Mesothelial cell of epicardium (in vitro differentiated cells): ENCODE measurements at places on chromosomes 7 and 10.

DNA sequence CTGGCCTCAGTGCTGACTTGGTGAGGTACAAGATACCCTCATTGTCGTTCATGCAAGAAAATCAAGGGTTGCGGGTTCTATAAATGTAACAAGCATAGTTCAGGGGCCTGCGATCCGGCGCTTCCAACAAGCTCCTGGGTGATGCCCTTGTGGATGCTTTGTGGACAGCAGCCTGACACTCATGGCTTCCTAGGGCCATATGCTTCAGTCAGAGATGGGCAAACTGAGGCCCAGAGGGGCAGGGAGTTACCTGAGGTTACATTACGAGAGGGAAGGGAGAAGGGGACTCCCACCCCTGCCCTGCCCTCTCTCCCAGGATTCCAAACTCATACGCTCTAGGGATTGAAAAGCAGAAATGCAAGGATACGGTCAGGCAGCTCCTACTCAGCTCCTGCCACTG, 296.3 kb upstream of the ZMIZ1 start:
- H3K27ac ChIP-seq = no peak overlapping the region
- H3K36me3 ChIP-seq = no peaks in the 10 kb centered on the region
- DNase-seq = no peak
- no peaks in the 10 kb centered on the region for H3K27me3 ChIP-seq

- H3K36me3 ChIP-seq = no peaks in the 10 kb centered on the region
- H3K4me3 ChIP-seq = no peak overlapping the region
- DNase-seq = no peak
- peaks cover 28% of the 10 kb centered on the region for H3K27me3 ChIP-seq
These were observed 12.8 kb downstream of the MEIG1 start for GRCh38 chr10:14971867-14972448.

DNA sequence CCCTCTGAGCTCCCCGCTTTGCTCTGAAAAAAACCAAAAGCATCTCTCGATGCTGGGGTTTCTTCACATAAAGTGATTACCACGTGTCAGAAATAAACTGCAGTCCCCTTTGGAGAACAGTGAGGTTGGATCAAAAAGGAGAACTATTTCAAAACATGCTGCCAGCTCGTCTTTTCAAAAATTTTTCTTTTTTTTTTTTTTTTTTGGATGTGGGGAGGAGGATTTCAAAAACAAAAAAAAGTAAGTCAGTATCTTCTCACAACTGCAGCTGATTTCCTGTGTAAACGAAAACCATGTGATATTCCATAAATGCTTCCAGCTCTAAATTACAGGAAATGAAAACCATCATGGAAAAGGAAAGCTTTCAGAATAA, 155.0 kb upstream of the LYZL2 start:
- no peak for DNase-seq
- peak overlapping the region; percentile 84 for H3K27ac ChIP-seq
- H3K27me3 ChIP-seq = peaks cover 8% of the 10 kb centered on the region
- H3K4me1 ChIP-seq = peaks cover 22% of the 10 kb centered on the region

GRCh38 chr10:52226197-52226847, 87.8 kb upstream of the DKK1 start:
- H3K4me1 ChIP-seq = no peaks in the 10 kb centered on the region
- H3K4me3 ChIP-seq = no peak overlapping the region
- H3K27ac ChIP-seq = no peak overlapping the region
- no peak for DNase-seq
- no peaks in the 10 kb centered on the region for H3K36me3 ChIP-seq

DNA sequence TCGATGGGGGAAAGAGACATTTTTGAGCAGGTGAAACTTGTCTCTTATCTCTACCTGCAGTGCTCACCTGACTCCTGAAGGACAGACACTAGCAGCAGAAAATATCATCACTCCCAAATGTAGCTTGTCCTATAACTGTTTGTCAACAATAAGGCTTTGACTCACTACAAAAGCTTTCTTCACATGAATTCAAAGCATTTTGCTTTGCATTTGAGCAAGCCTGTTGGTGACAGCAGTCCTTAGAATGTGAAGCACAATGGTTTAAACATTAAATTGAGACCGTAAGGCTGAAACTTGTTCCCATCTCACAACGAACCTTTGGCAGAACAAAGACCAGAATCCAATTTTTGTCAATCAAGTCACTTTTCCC, 30.6 kb upstream of the ZNRF2 start:
- H3K36me3 ChIP-seq = no peaks in the 10 kb centered on the region
- peak overlapping the region; percentile 77 for H3K27ac ChIP-seq
- H3K4me1 ChIP-seq = peaks cover 11% of the 10 kb centered on the region

- no peak for DNase-seq
- H3K4me1 ChIP-seq = peaks cover 4% of the 10 kb centered on the region
- H3K36me3 ChIP-seq = no peaks in the 10 kb centered on the region
- no peak overlapping the region for H3K27ac ChIP-seq
These were observed 1.8 kb downstream of the GOLGA7B start for GRCh38 chr10:97851341-97852001.

- H3K4me3 ChIP-seq = no peak overlapping the region
- H3K36me3 ChIP-seq = no peaks in the 10 kb centered on the region
- no peaks in the 10 kb centered on the region for H3K27me3 ChIP-seq
- no peak overlapping the region for H3K27ac ChIP-seq
- peaks cover 28% of the 10 kb centered on the region for H3K4me1 ChIP-seq
These were observed 107.8 kb downstream of the CDH23 start for GRCh38 chr10:71504570-71504969.

DNA sequence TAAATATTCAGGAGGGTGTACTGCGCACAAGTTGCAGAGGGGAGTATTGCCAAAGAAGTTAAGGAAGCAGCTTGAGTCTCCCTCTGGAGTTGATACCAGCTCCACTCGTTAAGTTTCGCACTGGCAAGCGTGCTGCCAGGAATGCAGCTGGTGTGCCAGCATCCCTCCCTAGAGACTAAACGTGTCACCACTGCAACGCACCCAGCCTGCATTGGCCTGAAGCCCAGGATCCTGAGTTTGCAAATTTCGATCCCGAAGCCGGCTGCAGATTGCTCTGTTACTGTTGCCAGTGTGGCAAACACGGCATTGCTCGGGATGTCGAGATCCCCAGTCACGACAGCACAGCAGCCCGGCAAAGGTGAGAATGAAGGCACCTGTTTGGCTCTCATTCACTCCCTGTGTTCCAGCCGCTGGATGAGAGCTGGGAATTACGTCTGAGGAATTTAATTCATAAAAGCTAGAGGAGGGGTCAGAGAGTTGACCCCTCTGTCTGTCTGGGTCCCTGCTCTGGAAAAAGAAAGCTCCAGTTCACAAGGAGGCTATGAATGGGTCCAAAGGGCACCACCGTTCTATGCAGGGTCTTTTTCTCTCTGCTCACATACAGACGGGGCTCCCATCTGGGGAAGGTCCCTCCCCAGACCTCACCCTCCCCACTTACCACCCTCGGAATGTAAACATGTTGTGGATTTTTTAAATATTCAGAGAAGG, 61.0 kb downstream of the NRP1 start:
- DNase-seq = no peak
- H3K36me3 ChIP-seq = no peaks in the 10 kb centered on the region
- H3K4me3 ChIP-seq = no peak overlapping the region
- H3K27ac ChIP-seq = no peak overlapping the region
- H3K27me3 ChIP-seq = no peaks in the 10 kb centered on the region

- no peaks in the 10 kb centered on the region for H3K27me3 ChIP-seq
- no peak for DNase-seq
- H3K36me3 ChIP-seq = no peaks in the 10 kb centered on the region
These were observed 312.4 kb upstream of the CACNA2D1 start for GRCh38 chr7:82755705-82756551.

DNA sequence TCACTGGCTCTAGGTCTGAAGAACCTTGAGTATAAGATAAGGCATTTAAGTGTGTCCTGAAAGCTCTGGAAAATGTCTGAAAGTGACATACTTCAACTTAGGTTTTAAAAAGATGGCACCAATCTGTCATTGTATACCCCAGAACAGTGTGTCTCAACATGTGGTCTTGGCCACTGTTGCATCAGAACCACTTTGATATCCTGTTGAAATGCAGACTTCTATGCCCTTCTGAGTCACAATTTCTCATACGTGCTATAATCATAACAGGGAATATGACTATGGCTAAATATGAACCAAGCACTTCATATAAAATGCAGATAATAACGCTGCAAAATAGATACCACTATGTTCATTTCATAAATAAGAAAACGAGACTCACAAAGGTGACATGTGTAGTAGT, 38.0 kb upstream of the GPAM start:
- H3K27ac ChIP-seq = no peak overlapping the region
- peaks cover 5% of the 10 kb centered on the region for H3K27me3 ChIP-seq
- no peaks in the 10 kb centered on the region for H3K36me3 ChIP-seq
- no peak for DNase-seq
- H3K4me3 ChIP-seq = no peak overlapping the region

DNA sequence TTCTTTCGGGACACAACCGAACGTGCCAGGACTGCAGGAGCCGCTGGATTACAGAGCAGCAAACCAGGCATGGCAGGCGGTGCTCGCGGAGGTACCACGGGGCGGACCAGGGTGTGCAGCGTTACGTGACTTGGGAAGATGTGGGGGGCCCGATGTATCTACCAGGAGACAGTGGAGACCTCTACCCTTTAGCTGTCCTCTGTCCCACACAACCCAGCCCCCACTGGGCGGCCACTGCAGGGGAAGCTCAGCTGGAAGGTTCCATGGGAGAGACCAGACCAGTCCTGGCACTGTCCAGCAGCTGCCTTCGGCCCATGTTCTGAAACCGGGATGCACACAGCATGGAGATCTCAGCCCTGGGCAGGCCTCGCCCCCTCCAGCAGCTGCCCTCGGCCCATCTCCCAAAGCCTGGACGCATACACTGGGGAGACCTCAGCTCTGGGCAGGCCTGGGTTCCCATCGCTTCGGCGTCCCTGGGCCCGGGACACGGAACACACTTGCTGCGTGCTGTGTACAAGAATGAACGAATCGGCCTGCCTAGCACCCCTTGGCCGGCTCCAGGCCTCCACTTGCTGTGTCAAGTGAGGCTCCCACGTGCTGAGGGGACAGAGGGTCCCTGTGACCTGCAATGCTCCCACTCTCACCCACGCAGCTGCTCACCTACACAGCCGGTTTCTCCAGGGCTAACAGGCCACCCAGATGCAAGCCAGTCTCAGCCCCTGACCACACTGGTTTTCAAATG, 177.4 kb downstream of the ELFN1 start:
- DNase-seq = no peak
- no peak overlapping the region for H3K4me3 ChIP-seq
